Osteoblast (primary cell): ENCODE measurements at places on chromosomes 16 and 17. TPM values are rescaled to one million over a fixed set of nuclear protein-coding genes. Genes with fewer than 3 reads are reported as not detected.

DNA sequence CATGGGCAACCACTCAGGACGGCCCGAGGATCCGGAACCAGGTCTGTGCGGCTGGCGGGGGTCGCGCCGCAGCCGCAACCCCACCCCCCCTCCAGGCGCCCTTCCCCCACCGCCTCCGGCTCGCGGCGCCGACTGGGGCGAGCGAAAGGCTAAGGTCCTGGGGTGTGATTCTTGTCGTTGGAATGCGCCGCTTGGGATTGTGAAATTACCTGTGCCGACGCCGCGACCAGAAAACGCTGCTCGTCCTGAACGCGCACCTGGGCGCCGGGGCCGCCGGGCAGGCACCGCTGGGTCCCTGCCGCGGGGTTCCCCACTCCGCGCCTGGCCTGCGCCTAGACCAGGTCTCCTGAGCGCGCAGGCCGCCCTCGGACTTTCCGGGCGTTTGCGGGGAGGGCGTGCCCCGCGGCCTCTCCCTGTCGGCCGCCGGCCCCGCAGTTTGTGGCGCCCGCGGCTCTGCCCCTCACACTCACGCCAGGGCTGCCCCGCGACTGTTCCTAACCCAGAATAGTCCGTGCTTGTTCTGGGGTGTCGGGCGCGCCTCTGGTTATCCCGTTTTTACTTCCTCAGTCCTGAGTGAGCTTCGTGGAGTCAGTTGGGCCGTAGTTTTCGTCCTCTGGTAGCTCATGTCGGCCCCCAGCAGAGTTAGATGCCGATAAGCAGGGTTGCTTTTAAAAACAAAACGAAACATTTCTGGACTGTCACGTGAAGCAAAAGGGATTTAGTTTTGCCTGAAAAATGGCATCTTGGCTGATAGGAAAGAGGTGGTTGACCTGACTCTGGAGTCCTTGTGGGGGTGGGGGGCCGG, 147.2 kb downstream of the SPECC1 start:
- DNase-seq, result peak; percentile 91

The VPS35 gene
- total RNA-seq, result 154 and 159 TPM in 2 replicates

- DNase-seq, result peak; percentile 92
These were observed 901 bp downstream of the CDYL2 start for GRCh38 chr16:80803339-80804055.

- DNase-seq, result peak; percentile 78
These were observed 1.4 kb upstream of the PITPNA start for GRCh38 chr17:1563786-1564613.

The RILP gene
- 11.2 and 11.6 TPM in 2 replicates for total RNA-seq
